ENCODE measurements at places on chromosomes 11 and 22.
A peak's percentile ranks its signal among the peaks of the same experiment; 100 is the strongest.

- DNase-seq, result no peak
Observed at GRCh38 chr11:73322382-73323306, 14.6 kb downstream of the ARHGEF17 start.

DNA sequence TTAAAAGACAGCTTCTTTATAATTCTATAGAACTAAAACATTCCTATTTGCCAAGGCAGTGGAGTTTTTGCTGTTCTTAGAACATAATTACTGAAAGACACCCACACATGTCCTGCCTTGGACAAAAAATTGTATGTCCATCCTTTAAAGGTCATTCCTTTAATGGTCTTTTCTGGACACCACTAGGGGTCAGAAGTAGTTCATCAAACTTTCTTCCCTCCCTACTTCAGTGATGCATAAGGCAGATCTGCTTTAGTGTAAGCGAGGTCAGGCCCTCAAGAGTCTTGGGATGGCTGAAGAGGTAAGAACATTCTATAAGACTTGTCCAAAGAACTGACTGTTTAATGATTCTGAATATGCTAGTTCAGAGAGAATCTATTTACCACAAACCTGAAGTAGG is 4.3 kb upstream of the OR51V1 start:
- peak; percentile 26 for DNase-seq

- no peak for DNase-seq
Observed at GRCh38 chr11:2312232-2313042, 10.6 kb downstream of the TSPAN32 start.

DNA sequence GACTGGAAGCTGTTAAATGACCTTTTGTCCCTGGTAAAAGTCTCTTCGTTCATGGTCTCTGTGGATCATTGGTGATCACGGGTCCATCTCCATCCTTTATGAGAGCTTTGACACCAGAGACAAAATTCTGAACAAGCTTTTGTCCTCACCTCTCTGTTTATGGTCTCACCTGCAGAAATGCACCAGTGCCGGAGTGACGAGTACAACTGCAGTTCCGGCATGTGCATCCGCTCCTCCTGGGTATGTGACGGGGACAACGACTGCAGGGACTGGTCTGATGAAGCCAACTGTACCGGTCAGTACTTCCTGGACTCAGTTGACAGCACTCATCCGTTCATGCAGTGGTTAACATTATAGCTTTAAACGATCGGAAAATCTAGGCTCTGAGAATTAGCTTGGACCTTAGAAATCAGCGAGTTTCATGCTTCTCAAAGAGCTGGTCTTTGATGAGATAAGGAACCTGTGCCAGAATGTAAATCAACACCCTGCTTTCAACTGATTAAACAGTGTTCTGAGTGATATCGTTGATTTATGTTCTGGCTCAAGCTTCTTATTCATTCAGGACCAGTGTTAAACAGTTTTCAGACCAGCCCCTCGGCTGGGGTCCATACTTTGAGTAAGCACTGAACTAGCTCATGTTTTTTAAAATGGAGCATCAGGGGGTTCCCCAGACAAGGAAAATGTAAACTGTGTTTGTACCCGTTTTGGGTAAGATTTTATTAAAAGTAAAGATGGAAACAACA is 124.5 kb upstream of the SORL1-AS1 start:
- DNase-seq, result no peak

DNA sequence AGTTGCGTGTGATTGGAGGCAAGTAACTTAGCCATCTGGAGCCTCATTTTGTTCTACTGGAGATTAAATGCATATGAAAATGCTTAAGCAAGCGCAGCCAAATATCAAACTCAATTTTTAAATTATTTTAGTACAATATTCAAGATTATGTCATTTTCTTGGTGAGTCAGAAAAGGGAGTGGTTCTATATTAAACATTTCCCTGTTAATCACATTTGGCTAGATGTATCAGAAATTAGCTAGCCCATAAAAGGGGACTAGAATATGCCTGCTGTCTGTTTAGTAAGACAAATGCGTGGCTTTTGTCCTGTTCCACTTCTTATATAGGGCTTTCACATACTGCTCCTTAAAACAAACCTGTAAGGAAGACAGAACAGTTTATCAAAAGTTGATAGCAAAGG is 35.0 kb upstream of the BMAL1 start:
- DNase-seq, result no peak

GRCh38 chr11:128949791-128950454 is 7.3 kb upstream of the TP53AIP1 start:
- no peak for DNase-seq
